Stimulated activated CD8-positive, alpha-beta memory T cell treated with anti-CD3 and anti-CD28 coated beads, Interleukin-12 subunit alpha, Interleukin-12 subunit beta, amount 100 ng/mL, for 4 hours (primary cell): ENCODE measurements at places on chromosomes 1 and 21.

DNA sequence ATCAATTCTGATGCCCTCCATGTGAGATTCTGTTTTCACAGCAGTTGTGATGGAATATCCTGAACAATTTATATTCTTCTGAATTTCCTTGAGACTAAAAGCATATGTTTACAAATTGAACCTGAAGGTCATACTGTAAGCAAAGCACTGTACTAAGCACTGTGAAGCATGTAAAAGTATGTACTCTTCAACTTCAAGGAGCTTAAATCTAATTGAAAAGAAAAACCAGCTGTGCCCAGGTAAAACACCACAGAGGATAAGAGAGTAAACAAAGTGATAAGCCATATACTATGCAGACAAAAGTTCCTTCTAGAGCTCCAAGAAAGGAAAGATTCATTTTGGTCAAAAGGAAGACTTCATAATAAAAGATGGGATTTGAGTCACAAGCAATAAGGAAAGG is 71.9 kb downstream of the TTLL7 start:
- DNase-seq: no peak

DNA sequence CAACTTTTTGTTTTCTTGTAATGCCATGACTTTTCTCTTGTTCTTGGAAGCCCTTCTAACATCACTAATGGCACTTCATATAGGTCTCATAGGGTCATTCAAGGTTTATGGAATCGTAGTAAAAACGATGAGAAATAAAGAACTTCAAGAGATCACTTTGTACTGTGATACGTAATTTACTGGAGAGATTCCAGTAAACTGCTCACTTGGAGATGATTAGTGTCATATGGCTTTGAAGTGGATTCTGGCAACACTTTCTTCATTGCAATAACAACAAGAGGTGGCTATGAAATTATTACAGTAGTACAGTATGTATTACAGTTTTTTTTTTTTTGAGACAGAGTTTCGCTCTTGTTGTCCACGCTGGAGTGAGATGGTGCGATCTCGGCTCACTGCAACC is 103.4 kb downstream of the RUSC1 start:
- no peak for DNase-seq

GRCh38 chr1:23481026-23481597 is 2.9 kb downstream of the ASAP3 start:
- no peak for DNase-seq

DNA sequence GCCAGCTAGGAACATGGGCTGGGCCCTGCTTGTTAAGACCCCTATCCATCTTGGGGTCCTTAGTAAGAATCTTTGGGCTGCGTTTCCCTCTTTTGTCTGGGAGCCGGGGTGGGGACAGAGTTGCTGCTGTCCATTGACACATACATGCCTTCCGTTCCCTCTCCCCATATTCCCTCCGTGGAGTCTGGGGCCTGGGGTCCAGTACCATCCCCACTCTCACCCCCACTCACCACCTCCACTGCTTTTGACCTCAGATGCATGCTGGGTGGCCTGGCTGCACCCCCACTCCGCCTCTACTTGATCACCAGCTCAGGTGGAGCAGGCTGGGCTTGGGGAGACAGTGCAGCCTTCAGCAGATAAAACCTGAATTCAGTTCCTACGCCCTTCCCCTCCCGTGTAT is 3.3 kb downstream of the RD3 start:
- DNase-seq: no peak

DNA sequence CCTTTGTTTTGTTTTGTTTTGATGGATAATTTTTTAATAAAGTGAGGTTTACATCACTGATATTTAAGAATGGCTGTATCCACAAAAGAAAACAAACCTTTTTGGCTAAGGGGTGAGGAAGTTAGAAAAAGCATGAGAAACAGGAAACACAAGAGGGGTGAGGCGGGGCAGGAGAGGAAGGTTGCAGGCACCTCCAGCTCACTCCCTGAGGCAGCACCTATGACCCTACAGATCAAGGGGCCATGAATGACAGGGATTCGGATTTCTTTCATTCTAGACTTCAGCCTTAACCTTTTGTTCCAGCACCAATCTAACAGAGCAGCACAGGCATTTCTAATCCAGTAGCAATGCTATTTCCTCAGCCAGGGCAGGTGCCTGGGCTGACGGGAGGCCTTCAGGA is 4.4 kb downstream of the CLCA4 start:
- DNase-seq: no peak

- no peak for DNase-seq
Measured at GRCh38 chr1:109404838-109405237, 7.1 kb upstream of the SORT1 start.

DNA sequence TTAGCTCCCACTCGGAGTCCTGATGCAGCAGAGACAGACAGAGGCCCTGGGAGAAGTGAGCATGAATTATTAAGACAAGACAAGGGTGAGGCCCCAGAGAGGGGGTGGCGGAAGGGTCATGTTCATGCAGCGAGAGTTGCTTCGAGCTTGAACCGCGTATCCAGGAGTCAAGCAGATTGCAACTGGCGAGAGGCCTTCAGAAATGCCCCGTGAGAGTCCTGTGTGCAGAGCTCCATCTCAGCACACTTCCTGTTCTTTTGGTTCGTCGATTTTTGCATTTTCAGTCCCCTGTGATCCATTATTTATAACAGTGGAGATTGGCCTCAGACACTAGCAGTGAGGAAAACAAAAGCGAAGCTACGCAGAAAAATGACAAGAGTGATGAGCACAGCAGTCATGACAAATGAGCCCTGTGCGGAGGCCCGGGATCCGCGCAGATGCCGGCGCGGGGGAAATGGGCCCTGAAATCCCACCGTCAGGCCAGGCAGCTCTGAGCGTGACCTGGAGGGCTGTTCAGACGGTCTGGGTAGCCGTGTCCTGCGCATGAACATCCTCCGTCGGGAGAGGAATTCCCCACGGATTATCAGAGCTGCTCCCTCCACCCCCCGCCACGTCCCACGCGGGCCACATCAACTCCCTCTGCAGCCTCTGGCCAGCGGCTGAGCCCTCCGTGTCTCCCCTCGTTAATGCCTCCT is 15.0 kb downstream of the PDE9A start:
- DNase-seq: no peak

DNA sequence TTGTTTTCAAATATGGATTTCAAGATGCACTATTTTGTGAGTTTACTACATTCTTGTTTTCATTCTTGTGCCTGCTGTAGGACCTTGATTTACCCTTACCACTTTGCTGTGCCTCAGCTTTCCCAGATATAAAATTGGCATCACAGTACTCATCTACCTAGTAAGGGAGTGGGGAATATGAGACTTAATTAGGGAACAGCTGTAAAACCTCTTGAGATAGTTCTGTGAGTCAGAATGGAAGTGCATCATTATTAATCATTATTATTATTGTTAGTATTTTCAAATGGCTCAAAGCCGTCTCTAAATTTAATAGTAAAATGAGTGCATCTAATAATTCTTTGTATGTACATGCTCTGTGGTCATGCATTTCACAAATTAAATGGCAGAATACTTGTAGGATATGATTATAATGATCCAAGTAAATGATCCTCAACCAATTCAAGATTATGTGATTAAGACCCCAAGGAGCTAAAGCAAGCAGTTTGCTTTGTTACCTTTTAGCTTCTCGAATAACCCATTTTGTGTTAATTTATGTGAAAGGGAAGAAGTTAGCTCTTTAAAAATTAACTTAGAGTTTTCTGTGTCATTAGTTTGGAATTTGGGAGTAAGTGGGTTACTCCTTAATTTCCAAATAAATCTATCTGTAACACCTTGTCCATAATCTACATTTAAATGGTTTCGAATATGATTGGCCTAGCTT is 155.4 kb downstream of the NFIA start:
- DNase-seq: no peak

DNA sequence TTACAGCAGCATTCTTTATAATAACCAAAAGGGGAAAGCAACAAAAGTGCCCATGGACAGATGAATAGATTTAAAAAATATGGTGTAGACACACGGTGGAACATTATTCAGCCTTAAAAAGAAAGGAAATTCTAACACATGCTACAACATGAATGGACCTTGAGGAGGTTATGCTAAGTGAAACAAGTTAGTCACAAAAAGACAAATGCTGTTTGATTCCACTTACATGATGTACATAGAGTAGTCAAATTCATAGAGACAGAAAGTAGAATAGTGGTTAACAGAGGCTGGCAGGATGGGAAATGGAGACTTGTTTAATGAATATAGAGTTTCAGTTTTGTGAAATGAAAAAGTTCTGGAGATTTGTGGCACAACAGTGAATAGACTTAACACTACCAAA is 151.4 kb downstream of the CYYR1 start:
- DNase-seq: no peak

- no peak for DNase-seq
Measured at GRCh38 chr21:33940881-33941245, 25.3 kb upstream of the ATP5PO start.
